Stimulated activated naive CD8-positive, alpha-beta T cell treated with anti-CD3 and anti-CD28 coated beads, Interleukin-15, Interleukin-2, amounts not matched to agents 100 U/mL and 50 U/mL, for 24 hours (primary cell): ENCODE measurements at places on chromosomes 7 and 10.
A peak's percentile ranks its signal among the peaks of the same experiment; 100 is the strongest.

DNA sequence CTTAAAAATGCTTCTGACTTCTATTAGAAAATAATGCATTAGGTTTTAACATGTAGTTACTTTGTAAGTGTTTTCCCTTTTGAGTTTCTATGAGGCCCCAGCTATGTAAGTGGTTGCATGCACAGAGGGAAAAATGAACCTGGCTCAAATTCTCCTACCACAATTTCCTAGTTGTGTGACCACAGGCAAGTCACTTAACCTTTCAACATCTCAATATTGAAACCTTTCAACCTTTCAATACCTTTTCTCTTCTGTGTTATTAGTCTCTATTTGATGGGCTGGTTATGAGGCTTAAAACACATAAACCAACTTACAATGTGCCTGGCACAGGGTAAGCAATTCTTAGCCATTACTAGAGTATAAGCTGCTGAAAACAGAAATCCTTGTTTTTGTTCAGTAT lies 203.0 kb downstream of the KCND2 start:
- no peak for DNase-seq

DNA sequence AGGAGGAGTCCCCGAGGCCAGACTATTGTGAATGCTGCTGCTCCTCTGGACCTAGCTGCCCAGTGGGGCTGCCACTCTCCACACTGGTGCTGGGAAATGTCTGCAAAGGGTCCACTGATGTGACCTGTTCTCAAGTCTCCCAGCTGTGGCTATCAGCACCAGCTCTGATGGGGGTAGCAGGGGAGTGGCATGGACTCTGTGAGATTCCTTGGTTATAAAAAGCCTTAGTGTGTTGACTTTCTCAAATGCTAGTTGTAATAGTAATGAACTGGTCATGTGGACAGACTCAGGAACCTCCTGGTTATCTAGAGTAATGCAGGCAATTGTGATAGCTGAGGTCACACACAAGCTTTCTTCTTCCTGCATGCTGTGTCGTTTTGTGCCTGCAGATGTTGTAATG lies 34.1 kb upstream of the ARMC3 start:
- no peak for DNase-seq

DNA sequence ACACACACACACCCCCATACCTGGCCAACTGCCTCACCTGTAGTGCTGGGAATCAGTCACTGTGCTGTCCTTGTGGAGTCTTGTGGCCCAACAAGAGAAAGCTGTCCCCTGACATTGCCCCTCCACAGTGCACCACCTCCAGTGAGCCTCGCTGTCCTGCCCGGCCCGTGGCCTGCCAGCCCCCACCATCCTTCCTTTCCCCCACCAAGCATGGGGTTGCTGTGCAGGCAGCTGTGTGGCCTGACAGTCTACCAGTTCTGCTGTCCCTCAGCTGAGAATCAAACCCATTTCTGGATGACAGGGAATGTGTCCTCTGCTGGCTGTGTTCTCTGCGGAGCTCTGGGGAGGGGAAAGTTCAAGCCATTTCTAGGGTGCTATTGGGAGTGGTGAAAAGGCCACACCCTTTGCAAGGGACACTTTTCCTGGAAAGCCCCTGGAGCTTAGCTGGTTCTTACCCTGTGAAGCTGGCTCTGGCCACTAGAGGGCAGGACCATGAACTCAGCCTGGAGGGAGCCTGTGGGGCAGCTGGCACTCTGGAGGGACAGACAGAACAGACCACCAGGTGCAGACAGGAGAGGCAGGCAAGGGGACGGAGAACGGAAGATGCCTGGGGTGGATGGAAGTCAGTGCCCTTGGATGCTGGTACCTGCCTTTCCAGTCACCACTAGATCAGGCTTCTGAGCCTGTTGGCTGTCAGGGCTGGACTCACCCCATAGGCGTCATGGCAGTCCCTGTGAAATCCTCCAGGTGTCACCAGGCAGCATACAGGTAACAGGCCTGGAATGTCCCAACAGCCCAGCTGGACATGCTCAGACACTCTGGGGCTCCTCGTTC lies 10.5 kb upstream of the MTPAP start:
- peak; percentile 77 for DNase-seq

DNA sequence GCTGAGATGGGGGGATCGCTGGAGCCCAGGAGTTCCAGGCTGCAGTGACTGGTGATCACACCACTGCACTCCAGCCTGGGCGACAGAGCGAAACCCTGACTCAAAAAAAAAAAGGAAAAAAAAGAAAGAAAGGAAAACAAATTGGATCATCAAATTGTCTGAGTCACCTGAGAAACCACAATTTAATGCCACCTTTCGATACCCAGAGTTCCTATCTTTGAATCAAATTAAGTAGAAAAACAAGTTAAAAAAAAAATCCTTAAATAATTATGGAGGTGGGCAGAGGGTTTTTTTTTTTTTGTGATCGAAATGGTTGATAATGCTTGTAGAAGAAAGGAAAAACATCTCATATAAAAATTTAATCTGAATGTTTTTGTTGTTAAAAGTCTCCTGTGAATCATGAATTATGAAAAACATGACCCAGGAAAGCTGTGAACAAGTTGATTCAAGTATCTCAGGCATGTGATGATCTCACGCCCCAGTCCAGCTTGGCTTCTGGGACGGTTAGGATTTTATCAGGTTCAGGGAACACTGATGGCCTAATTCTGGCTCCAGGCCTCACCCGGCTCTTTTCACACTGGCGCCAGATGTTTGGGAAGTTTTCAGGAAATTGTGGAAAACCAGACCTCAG lies 25.3 kb upstream of the CUX1 start:
- no peak for DNase-seq

GRCh38 chr10:47278720-47279119 lies 21.3 kb upstream of the GDF10 start:
- no peak for DNase-seq

DNA sequence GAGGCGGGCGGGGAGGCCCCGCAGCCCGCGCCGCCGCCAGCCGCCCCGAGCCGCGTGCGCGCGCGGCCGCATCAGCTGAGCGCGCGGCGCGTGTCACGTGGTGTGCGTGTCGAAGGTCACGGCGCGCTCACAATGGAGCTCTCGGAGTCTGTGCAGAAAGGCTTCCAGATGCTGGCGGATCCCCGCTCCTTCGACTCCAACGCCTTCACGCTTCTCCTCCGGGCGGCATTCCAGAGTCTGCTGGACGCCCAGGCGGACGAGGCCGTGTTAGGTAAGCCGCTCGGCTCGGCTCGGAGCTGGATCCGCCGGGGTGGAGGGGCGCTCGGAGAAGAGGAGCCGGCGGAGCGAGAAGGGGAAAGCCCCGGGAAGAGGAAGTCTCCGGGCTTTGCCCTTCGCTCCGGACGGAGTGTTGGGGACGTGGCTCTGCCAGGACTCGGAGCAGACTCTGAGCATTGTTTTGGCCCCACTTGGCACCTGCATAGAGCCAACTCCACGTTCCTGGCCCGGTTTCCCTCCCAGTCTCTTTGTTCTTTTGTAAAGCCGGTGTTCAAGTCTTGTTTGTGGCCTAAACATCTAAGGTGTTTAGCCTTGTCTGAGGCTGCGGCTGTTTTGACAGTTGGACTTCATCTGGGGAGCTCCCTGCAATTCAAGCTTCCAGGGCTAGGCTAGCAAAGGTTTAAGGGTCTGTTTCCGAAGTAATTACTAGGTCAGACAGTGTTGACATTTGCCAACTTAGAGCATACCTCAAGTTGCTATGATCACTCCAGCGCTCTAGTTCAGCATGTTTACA lies at the start of gene COMMD3:
COMMD3 (plus strand) TSS at position 103 of the 790 bp plus-strand sequence; CDS start at position 133, 30 bp downstream.
- DNase-seq: peak; percentile 82

DNA sequence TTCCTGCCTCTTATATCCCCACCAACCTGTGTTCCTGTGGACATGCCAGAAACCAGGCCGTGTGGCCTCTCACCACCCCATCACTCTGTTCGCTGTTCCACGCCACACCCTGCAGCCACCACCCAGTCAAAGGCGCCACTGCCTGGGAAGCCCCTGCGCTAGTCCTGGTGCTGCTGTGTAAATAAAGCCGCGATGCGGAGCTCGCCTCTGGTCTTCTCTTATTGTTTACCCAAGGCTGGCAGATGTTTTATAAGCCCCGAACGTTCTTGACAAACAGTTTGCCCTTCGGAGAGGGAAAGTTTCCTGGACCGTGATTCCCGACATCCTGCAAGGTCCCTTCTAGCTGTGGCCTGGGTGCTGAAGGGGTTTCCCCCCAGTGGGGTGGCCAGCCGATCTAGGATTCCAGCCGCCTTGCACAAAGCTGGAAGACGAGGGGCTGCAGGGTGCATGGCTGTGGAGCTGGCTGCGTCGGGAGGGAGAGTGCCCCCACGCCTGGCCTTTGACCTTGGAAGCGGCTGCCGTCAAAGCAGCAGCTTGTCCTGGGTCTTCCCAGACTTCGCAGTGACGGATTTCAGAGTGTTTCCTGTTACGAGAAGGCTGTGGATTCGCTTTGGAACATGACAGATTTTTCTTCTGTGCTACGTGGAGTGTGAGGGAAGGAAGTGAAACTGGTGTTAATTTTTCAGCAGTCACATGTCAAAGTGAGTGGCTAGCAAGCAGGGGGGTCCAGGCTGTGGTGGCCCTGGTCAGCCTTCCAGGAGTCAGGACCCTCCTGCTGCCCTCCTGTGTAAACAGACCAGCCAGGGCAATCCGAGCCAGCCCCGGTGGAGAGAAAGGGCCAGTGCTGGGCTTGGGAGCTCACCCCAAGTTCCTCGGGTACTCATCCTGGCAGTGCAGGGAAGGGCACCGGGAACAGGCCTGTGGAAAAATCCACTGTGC lies 61.6 kb downstream of the LHPP start:
- no peak for DNase-seq

- no peak for DNase-seq
These were observed 127.3 kb downstream of the RNLS start for GRCh38 chr10:88455831-88456230.

DNA sequence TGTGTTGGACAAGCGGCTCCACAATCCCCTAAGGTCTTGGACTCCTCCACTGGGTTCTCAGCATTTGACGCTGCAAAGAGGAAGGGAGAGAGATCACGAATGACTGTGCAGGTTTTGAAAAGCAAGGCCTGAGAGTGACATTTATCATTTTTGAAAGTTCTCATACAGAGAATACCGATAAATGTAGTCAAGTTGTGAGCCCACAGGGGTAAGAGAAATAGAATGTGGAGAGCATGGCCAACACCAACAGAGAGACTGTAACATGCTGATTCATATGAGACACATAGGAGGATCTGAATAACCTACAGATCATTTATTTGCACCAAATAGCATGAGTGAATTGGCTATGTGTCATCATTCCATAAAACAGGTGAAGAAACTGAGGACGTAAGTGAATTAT lies 230.5 kb upstream of the MBL2 start:
- DNase-seq: no peak

DNA sequence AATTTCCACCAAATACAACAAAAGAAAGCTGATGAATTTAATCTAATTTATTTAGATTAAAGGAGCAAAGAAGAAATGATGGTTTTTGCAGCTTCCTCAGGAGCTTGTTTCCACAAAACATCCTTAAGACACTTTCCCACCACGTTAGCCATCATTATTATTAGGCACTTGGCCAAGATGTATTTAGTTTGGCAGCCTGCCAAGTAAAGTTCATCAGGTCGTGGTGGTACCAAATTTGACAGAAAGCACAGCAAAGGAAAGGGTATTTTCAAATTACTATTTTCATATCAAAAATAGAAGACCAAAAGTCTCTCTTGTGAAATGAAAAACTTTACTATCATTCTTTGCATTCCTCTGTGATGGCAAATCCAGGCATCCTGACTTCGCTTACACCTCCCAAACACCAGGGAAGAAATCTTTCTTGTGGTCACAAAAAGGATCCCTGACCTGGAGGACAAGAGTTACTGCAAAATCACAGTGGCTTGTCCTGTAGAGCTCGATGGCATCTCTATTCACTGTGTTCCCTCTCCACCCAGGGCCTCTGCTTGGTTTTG lies 123.1 kb upstream of the INHBA start:
- no peak for DNase-seq

- no peak for DNase-seq
These were observed 54.2 kb downstream of the DIP2C start for GRCh38 chr10:635088-635861.

DNA sequence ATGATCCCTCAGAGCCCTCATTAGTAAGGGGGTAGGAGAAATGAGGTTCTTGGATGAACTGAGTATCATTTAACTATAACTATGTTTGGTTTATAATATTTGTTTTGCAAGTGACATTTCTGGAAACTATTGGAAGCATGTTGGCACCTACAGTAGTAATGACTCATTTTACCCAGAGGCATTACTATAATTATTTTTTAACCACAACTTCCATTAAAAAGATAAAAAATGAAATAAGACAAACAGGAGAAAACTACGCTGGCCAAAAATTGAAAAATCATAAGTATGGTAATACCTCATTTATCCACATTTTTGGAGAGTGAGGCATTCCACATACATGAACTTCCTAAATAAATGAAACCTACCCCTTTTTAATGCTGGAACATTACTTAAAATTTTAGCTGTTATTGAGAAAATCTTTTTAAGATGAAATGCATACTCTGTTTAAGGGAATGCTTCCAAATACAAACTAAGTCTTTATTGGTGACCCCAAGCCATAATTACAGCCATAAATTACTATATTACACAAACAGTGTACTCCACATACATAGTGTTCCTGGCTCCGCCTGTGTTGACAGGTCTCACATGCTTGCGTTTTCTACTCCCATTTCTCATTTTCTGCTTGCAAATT lies 84.6 kb upstream of the CAPZA2 start:
- no peak for DNase-seq

GRCh38 chr10:59891349-59891748 lies 15.0 kb downstream of the CCDC6 start:
- DNase-seq: no peak

DNA sequence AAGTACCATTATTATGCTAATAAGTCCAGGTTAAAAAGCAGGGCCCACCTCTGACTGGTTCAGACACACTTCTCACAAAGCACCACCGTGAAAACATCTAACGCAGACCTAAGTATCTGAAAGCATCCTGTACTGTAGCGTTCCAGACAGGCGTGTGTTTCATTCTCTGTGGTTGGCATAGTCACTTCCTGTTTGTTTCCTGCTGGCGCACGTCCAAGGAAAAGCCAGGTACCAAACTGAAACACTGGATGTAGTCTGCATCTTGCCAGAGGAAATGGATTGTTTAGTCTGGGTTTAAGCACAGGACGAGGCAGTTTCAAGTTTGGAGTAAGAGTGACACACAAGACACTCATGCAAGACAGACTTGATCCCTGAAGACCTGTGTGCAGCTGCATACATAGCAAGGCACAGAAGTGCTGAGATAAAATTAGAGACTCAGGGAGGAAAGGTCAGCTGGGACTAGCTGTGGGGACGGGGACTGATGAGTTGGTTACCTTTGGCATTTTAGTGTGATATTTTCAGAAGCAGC lies 23.3 kb downstream of the BPGM start:
- peak; percentile 68 for DNase-seq

DNA sequence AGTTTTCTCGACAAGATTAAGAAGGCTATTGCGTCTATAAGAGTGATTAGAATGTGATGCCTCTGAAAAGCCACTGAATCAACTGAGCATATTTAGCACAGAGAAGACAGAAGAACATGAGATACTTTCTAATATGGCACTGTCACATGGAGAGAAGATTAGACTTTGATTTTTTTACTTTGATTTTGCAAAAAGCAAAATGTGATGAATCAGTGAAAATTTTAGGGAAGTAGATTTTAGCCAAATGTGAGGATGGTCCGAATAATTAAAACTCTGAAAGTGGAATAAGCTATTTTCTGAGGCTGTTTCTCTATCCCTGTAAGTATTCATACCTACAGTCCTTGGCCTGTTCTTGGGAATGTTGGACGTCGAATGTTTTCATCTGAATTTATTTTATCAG lies 11.8 kb downstream of the MDFIC start:
- DNase-seq: no peak
